AG09309 (cell line): ENCODE measurements at places on chromosomes 5 and 9.

DNA sequence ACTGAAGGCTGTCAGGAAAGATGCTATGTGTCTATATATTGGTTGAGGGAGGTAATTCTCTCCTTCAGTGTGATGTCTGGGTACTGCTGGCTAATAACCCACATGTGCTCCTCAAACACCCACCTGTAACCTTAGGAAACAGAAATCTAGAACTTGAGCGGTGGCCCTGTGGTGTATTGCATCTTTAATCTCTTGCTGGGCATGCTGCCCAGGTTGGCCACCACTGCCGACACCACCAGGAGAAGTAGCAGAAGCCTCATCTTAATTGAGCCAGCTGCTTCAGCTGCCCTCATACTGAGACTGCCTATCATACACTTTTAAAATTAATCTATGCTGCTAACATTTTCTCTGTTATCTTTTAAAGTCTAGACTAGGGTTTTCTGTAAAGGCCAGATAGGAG, 103.5 kb upstream of the C5orf63 start:
- no peak for DNase-seq

GRCh38 chr9:96209407-96210271, 92.3 kb downstream of the HSD17B3 start:
- DNase-seq, result peak; percentile 18

DNA sequence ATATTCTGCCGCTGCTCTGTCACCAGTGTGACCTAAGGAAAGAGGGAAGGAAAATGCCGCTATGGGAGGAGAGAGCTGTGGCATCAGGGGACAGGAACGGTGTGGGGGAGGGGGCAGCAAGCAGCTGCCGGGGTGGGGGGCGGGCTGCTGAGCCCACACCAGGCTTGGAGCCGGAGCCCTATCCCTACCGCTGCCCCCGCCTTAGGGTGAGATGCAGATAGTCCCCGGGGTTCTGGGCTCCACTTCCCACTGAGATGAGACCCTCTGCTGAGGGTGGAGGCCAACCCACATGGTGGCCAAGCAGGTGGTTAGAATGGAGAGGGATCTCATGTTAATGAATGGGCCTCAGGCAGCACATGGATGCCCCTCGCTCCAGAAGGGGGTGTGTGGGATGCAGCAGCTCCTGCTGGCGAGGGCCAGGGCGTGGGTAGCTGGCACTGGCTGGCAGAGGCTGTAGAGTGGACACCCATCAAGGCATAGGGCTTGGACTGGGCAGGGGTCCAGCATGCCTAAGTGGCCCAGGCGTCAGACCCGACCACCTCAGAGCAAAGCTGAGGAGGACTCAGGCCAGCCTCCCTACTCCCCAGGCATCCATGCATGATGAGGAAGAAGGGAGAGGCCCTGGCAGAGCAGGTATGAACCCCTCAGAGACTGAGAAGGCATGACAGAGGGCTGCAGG, 131.5 kb downstream of the ZNF354C start:
- no peak for DNase-seq

DNA sequence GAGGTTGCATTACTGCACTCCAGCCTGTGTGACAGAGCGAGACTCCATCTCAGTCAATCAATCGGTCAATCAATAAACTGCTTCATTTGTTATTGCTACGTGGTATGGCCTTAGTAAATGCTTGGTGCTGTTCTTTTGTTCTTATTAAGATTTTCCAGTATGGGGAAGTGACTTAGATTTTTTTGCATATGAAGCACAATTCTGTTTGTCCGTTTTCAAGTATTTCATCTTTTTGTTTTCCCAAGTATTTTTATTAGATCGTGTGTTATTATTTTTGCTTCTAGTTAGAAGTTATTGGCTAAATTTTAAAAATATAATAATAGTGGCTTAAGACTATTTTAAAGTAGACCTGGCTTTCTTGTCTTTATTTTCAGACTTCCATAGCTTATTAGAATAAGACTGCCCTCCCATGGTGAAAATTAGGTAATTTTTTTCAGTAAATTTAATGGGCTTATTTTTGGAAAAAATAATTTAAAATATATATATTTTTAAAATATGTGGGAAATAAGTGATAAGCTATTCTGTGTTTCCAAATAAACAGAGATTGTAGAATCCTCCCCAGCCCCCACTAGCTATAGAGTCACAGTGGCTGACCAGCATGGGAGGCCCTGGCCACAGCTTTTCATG, 14.7 kb upstream of the OMD start:
- no peak for DNase-seq

- no peak for DNase-seq
These were observed at the start of gene SHROOM1 for GRCh38 chr5:132830436-132831094. SHROOM1 (minus strand) TSS chr5:132830647; CDS start chr5:132826140, 4,507 bp downstream.

GRCh38 chr9:123282362-123283047, 14.1 kb upstream of the STRBP start:
- DNase-seq, result no peak

- DNase-seq, result peak; percentile 25
These were observed 160.1 kb downstream of the GHR start for GRCh38 chr5:42583322-42583721.

- no peak for DNase-seq
These were observed 63.0 kb downstream of the TTC39B start for GRCh38 chr9:15244001-15244441.

GRCh38 chr9:105293408-105293807, 49.0 kb downstream of the SLC44A1 start:
- no peak for DNase-seq

- DNase-seq, result no peak
These were observed 27.1 kb upstream of the N4BP3 start for GRCh38 chr5:178086266-178086665.

DNA sequence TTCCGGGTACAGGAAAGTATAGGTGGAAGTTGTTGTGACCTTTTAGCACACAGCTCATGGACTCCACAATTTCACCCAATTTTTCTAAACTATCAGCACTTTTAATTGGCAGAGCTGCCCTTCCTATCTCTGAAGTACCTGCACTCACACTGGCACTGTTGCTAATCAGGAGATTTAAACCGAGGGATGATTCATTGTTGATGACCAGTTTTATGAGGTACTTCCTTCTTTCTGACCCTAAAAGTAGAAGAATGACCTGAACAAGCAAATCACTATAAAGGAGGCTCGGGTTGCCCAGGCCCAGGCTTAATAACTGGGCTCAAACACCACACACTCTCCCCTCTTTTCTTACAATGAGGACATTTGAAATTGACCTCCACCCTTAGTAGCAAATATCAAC, 105.9 kb downstream of the KCNN2 start:
- no peak for DNase-seq

DNA sequence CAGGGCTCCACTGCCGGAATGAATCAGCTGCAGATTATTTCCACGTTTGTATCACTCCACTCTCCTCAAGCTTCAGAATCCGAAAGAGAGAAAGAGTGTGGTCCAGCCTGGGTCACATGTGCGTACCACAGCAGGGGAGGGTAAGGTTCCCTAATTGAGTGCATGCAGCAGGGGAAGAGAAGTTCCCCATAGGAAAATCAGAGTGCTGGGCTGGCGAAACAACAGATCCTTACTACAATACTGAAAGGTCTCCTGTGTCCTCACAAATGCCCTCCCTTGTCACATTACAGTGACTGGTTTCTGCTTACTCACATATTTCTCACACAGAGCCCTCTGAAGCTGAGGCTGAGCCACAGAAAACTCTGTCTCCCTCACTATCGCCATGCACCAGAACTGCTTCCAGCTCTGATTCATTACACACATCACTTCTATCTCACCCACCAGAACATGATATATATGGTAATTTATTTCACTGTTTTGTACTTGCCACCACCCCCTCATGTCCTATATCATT, 532.2 kb upstream of the TUSC1 start:
- DNase-seq, result no peak

- no peak for DNase-seq
These were observed 56.7 kb downstream of the MAPKAP1 start for GRCh38 chr9:125650271-125650737.

GRCh38 chr9:121893786-121894185, 199.3 kb downstream of the TTLL11 start:
- DNase-seq, result no peak

GRCh38 chr9:113808391-113809358, 67.4 kb upstream of the ZNF618 start:
- DNase-seq, result peak; percentile 62

- DNase-seq, result no peak
These were observed 96.0 kb downstream of the GPR21 start for GRCh38 chr9:123129423-123129822.

DNA sequence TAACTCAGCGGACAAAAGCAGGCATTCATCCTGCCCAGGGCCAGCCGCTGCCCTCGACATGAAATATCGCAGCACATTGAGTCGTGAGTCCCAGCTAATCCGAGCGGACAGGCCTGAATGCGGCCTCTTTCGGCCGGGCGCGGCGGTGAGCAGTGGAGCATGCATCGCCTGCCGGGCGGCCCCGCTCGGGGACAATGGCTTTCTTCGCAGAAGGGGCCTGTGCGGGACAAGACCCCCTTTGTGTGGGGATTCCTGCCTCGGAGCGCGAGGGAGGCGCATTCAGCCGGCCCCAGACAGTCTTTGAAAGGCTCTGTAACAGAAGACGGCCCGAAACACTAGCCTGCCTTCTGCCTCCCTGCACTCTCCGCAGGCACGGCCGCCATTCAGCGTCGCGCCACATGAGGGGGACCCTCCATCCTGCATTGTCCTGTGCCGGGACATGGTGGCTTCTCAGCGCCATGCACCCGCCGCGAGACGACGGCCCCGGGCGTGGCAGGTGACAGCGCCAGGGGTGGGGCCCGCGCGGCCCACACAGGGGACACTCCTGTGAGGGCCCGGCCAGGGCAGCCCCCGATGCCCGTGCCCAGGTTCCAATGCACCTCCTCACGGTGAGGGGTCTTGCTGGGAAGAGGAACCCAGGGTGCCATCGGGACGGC, 52.0 kb downstream of the EXD3 start:
- no peak for DNase-seq
